ENCODE measurements at places on chromosomes 2 and 18.

GRCh38 chr2:232512602-232513001, 7.6 kb upstream of the PRSS56 start:
- DNase-seq, result no peak

GRCh38 chr2:18345848-18346247, 214.6 kb downstream of the RDH14 start:
- peak; percentile 72 for DNase-seq

DNA sequence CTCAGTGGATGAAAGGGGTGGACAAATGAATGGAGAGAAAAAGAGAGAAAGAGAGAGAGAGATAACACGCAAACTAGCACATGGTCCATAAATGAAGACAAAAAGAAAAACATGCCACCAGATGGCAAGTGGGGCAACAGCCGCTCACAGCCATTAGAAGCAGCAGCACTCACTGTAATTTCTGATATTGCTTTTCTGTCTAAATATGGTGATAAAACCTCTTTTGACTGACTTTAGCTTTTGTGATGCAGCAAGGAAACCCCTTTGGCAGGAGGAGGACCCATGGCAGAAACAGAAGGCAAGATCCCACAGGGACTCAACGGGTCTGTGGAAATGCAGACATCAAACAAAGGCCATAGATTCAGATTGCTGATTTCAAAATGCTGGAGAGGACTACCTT, 88.0 kb upstream of the CDH20 start:
- DNase-seq, result no peak

DNA sequence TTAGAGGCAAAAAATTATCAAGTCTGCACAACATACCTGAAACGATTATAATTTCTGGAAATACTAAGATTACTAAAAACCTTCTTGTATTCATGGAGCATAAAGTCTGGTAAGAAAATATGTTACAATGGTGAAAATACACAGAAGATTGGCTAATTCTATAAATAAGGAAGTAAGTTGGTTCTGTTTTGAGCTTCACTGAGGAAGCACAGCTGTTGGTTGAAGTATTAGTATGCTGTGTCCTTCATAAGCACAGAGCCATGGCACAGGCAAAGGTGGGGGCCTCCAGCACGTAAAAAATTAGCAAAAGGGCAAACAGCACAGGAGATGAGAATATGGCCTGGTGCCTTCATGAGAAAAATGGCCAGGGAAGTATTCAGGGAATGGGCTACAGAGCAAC, 40.4 kb upstream of the ANKRD62 start:
- DNase-seq, result no peak

- no peak for DNase-seq
Observed at GRCh38 chr18:6752202-6752860, 22.8 kb downstream of the ARHGAP28 start.

DNA sequence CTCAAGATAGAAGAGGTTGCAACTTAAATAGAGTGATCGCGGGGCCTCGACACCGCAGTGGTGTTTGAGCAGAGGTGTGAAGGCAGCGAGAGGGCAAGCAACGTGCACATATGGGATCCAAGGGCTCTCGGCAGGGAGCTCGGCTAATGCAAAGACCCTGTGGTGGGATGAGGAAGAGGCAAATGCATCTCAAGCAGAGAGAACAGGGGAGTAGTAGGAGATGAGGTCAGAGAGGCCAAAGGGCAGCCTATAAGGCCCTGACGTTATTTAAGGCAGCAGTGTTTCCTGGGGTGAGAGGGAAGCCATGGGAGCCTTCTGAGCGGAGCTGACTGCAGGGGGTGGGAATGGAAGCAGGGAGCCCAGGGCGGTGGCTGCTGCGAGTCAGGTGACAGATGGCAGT, 74.5 kb downstream of the MRPS9 start:
- DNase-seq, result no peak

- no peak for DNase-seq
Observed at GRCh38 chr2:174892546-174892945, 112.6 kb downstream of the CHN1 start.

DNA sequence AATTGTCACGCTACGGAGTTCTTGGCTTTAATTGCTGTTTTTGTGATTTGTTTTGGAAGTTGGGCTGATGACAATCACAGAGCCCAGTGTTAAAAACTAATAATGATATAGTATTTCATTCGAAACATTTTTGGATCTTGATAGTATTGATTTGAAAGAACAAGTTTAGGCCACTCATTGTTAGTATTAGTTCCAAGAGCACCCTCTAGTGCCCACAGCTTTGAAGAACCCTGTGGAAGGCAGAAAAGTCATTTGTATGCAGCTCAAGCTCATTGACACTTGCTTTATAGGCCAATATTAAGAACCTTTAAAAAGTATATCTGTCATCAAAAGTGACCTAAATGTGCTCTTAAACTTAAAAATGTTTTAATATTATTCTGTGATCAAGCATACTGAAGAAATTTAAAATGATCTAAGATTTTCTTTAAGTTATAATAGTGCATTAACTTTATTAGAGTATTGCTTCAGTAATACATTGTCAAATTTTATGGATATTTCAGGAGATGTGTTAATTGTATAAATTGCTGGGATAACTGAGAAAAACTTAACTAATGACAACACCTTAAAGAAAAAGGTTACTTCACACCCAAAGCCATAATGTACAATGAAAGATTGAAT, 191.0 kb downstream of the GRB14 start:
- DNase-seq, result peak; percentile 17

DNA sequence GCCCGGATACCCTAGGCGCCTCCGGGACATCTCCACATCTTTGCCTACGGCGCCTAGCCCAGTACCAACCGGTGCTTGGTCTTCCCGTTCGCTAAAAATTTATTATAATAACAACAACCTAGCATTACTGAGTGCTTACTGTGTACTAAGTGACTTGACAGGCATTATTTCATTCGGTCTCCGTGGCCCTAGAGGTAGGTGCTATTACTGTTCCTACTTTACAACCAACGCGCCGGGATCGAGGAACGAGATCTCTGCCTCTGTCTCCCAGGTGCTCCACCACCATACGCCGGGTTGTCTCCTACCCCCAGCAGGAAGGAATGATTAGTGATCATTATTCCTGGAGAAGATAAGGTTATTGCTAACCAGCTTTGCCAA, 657 bp upstream of the BIN1 start:
- DNase-seq, result no peak

DNA sequence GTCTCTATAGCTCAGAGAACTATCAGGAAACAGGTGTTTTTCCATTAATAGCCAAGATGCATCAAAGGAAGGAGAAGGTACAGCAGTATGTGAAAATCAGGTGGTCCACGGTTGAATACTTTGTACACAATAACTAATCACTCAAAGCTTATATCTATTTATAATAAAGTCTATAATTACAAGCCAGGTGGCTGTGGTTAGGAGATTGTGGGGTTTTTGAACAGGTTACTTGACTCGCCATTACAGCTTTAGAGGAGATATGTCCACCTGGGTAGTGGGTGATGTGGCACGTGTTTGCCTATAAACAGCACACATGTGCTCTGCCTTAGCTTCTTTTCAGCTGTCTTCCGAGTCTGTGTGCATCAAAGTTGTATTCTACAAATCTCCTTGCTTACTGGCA, 892.2 kb upstream of the ZEB2 start:
- no peak for DNase-seq

- DNase-seq, result no peak
Observed at GRCh38 chr18:78868330-78869316, 111.0 kb upstream of the SALL3 start.

DNA sequence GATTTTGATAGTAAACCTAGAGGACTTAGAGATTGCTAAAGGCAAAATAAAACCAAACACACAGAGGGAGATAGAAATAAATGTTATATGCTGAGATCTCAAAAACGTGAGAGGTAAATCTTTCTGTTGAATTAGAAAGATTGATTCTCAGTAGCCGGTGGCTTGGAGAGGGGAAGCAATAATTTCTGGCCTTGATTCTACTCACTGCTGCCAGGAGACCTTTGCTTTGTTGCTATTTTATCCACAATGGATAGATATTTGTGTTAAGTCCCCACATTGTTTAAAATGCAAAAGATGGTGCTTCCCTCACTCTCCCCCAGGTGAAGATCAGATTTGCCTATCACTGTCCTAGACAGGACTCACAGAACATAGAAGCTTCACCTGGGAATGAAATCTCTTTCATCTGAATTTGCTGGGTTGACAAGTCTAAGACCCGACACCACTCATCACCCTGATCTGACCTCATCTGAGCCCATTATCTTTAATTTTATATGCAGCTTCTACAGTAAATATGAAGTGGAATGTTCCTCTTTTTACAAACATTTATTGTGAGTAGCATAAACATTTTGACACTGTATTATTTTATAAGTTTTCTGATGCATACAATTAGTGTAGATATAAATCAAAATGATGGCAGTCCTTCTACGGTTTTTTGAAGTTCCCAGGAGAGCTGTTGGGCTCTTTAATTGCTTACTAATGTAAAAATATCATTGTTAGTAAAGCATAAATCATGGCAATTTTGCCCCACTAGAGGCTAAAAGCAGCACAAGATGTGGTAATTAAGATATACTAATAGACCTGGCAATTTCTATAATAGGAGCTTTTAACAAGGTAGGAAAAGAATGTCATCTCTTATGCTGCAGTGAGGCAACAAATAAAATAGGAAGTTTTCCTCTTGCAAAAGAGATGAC, 149.7 kb downstream of the DCC start:
- no peak for DNase-seq

- DNase-seq, result no peak
Observed at GRCh38 chr2:220043990-220044335, 416.5 kb downstream of the SLC4A3 start.

DNA sequence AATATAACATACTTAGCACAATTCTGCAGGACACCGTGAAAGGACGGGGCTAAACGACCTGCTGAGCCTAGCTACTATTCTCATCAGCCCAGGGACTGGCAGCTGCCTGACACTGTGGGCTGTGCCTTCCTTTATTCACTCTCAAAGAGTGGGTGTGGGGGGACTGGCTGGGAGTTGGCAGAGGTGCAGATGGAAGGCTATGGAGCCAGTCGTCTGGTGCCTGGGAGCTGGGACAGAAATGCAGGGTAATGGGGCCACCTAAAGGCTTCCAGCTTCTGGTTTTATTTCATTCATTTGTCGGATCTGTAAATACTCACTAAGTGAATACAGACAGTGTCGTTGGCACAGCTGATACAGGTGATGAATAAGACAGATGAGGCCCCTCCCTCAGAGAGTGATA, 56.0 kb upstream of the NFU1 start:
- no peak for DNase-seq

DNA sequence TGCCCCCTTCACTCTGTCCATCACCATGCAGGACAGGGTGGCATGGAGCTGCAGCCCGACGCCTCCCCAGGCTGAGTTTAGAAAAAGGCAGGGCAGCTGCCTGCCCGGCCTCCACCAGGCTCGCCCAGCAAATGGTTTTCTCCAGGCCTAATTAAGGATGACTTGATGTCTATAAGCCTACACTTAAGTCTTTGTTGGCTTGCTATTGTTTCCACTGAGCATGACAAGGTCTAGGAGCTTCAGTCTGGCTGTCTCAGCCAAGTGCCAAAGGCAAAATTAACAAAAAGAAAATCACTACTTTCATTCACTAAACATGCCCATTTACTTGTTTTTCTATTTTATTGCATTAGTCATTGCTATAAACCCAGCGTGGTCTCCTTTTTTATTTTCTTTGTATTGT, 372.2 kb downstream of the INSIG2 start:
- DNase-seq, result no peak

GRCh38 chr2:182868054-182868796, 1.8 kb upstream of the FRZB start:
- DNase-seq, result no peak

GRCh38 chr2:8839189-8839965, 2.0 kb upstream of the KIDINS220 start:
- no peak for DNase-seq

- DNase-seq, result no peak
Observed at GRCh38 chr2:102050854-102051391, 59.2 kb downstream of the IL1R2 start.

- no peak for DNase-seq
Observed at GRCh38 chr2:192030289-192030688, 164.4 kb downstream of the TMEFF2 start.

- DNase-seq, result peak; percentile 84
Observed at GRCh38 chr2:239824046-239824694, 201.0 kb downstream of the NDUFA10 start.

GRCh38 chr2:80114812-80115211, 189.7 kb downstream of the LRRTM1 start:
- no peak for DNase-seq

- DNase-seq, result no peak
Observed at GRCh38 chr2:138948070-138948539, 167.9 kb upstream of the NXPH2 start.

- DNase-seq, result no peak
Observed at GRCh38 chr18:44715245-44715644, 34.6 kb downstream of the SETBP1 start.

GRCh38 chr18:62438018-62438329, 84.9 kb upstream of the ZCCHC2 start:
- DNase-seq, result no peak

GRCh38 chr2:12478151-12479064, 238.3 kb upstream of the TRIB2 start:
- DNase-seq, result no peak

DNA sequence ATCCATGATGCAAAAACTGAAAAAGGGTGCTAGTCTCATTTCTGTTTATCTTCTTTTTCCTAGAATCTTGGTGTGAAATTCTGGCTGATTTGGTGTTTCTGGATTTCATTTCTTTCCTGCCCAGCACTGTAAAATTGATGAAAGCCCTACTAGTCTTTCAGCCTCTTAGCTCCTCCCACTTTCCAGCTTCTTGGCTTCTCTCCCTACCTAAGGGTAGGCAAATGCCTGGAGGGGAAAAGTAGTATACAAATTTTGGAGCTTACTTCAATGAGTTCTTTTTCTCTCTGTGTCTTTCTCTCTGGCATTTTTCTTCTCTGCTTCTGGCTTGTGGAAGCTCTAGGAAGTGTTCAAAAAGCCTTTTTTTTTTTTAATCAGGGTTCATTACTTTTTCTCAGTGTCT, 160.5 kb downstream of the XIRP2 start:
- DNase-seq, result no peak

- no peak for DNase-seq
Observed at GRCh38 chr2:9590641-9591040, 35.0 kb upstream of the ADAM17 start.

GRCh38 chr2:220053919-220054318, 426.5 kb downstream of the SLC4A3 start:
- no peak for DNase-seq

- DNase-seq, result no peak
Observed at GRCh38 chr18:7516266-7517117, 50.6 kb upstream of the PTPRM start.

GRCh38 chr2:96271995-96272394, 6.0 kb downstream of the CIAO1 start:
- DNase-seq, result no peak

- no peak for DNase-seq
Observed at GRCh38 chr2:160380611-160381010, 113.0 kb downstream of the RBMS1 start.

GRCh38 chr2:12244070-12244469, 472.7 kb upstream of the TRIB2 start:
- DNase-seq, result no peak

- no peak for DNase-seq
Observed at GRCh38 chr2:24253303-24253919, 78.6 kb downstream of the FAM228A start.

GRCh38 chr18:59651071-59651470, 46.2 kb downstream of the CCBE1 start:
- DNase-seq, result no peak

GRCh38 chr2:54471221-54471711, 15.1 kb downstream of the SPTBN1 start:
- no peak for DNase-seq

Measured in LNCaP clone FGC (cell line).